ENCODE measurements at places on chromosomes 3 and 15.

GRCh38 chr3:182303169-182303568, 490.1 kb upstream of the ATP11B start:
- H3K36me3 ChIP-seq = no peaks in the 10 kb centered on the region
- no peaks in the 10 kb centered on the region for H3K4me1 ChIP-seq
- H3K4me3 ChIP-seq = no peak overlapping the region
- H3K27ac ChIP-seq = no peak overlapping the region
- no peak for DNase-seq

- H3K4me3 ChIP-seq = no peak overlapping the region
- H3K4me1 ChIP-seq = peaks cover 45% of the 10 kb centered on the region
- no peak overlapping the region for H3K27ac ChIP-seq
Measured at GRCh38 chr15:68626739-68627138, 47.9 kb downstream of the CORO2B start.

DNA sequence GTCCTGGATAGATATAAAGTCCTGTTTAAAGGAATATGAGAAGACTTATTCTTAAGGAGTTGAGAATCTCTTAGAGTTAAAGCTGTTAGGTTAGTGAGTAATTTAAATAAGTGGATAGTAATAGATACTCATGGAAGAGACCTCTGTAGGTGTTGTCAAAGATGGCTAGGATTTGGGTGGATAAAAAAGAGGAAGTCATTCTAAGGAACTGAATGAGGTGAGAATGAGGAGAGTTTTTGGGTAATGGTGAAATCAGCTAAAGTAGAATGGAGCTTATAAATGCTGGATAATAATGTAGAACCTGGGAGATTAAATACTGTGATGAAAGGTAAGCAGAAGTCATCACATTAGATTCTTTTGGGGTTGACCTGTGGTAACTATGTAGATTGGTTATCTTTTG, 8.1 kb downstream of the ARIH1 start:
- peaks cover 91% of the 10 kb centered on the region for H3K4me1 ChIP-seq
- H3K4me3 ChIP-seq = no peak overlapping the region
- H3K27me3 ChIP-seq = no peaks in the 10 kb centered on the region
- no peak overlapping the region for H3K27ac ChIP-seq
- peaks cover 20% of the 10 kb centered on the region for H3K36me3 ChIP-seq

DNA sequence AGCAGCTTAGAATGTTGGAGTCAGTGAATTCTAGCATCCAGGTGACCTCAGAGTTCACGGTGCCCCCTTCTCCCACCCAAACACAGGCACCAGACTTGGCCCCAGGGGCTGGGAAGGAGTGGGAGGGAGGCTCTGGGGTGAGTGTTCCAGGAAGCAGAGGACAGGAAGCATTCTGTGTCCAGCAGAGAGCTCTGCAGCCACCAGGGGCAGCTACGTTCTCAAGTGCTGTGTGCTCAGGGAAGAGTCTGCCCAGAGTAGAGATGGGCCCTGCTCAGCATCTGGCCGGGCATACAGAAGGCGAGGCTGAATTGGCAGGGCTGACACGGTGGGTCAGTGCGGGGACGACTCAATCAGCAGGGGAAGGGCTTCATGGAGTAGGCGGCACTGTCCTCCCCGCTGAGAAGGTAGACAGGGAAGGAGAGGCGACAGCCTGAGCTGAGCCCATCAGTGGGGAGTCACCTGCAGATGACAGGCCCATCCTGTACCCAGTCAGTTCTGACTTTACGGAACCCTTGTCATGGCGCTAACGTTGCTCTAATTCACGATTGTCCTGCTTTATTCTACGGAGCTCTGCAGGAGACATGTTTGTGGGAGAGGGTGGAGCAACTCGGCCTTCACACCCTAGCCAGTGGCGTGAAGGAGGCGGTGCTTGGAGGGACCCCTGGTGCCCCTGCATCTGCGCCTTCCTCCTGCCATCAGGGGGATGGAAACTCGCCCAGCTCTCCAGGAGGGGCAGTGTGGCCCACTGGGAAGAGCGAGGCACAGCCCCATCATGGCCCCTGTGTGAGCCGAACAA, 82.2 kb downstream of the C3orf70 start:
- no peaks in the 10 kb centered on the region for H3K4me1 ChIP-seq
- no peaks in the 10 kb centered on the region for H3K27me3 ChIP-seq
- no peak overlapping the region for H3K27ac ChIP-seq
- H3K4me3 ChIP-seq = no peak overlapping the region
- no peak for DNase-seq

GRCh38 chr3:184361532-184361931, at the start of the genes CLCN2 and POLR2H:
Gene CLCN2 (minus strand): TSS chr3:184361605. CDS start chr3:184361479, 126 bp downstream.
Gene POLR2H (plus strand): TSS chr3:184361710. CDS start chr3:184363493, 1,783 bp downstream.
- peaks cover 17% of the 10 kb centered on the region for H3K36me3 ChIP-seq
- peaks cover 47% of the 10 kb centered on the region for H3K4me1 ChIP-seq
- H3K4me3 ChIP-seq = peak within 1 kb of the TSS; percentile 97
- no peaks in the 10 kb centered on the region for H3K27me3 ChIP-seq
- peak within 1 kb of the TSS; percentile 100 for H3K27ac ChIP-seq
- DNase-seq = peak; percentile 54

GRCh38 chr3:111314181-111314873, 227.7 kb upstream of the CD96 start:
- no peaks in the 10 kb centered on the region for H3K4me1 ChIP-seq
- DNase-seq = no peak
- H3K4me3 ChIP-seq = no peak overlapping the region
- no peak overlapping the region for H3K27ac ChIP-seq
- H3K36me3 ChIP-seq = no peaks in the 10 kb centered on the region

GRCh38 chr3:60528651-60529050, 722.6 kb downstream of the FHIT start:
- no peaks in the 10 kb centered on the region for H3K4me1 ChIP-seq
- DNase-seq = no peak
- H3K27ac ChIP-seq = no peak overlapping the region
- no peaks in the 10 kb centered on the region for H3K27me3 ChIP-seq
- H3K4me3 ChIP-seq = no peak overlapping the region

DNA sequence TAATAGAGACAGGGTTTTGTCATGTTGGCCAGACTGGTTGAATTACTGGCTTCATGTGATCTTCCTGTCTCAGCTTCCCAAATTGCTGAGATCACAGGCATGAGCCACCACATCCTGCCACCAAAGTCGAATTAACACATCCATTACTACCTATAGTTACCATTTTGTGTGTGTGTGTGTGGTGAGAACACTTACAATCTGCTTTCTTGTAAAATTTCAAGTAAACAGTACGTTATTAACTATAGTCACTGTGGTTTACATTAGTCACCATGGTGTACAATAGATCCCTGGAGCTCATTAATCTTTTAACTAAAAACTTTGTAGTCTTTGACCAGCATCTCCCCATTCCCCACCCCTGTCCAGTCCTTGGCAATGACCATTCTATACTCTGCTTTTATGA, 270.0 kb downstream of the NAALADL2 start:
- DNase-seq = no peak
- H3K27me3 ChIP-seq = no peaks in the 10 kb centered on the region
- no peak overlapping the region for H3K4me3 ChIP-seq
- H3K36me3 ChIP-seq = no peaks in the 10 kb centered on the region
- H3K4me1 ChIP-seq = no peaks in the 10 kb centered on the region

DNA sequence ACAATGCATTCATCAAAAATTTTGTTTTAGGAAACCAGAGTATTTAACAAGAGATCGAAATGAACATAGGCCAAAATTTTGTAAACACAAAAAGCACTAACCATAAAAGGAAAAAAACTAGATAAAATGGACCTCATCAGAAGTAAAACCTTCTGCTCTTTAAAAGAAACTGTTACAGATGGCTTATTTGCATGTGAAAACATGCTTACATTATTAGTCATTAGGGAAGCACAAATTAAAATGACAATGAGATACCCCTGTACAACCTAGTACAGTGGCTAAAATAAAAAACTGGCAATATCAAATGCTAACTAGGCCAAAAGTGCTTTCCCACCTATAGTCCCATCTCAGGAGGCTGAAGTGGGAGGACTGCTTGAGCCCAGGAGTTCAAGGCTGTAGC, 19.3 kb downstream of the UBR1 start:
- H3K36me3 ChIP-seq = peaks cover 42% of the 10 kb centered on the region
- no peak overlapping the region for H3K27ac ChIP-seq
- no peak for DNase-seq
